ENCODE measurements at places on chromosomes 1 and 21. TPM values are rescaled to one million over a fixed set of nuclear protein-coding genes. Genes with fewer than 3 reads are reported as not detected.

Gene IFNLR1
- total RNA-seq, result 0.39 TPM

Gene CLEC20A
- not detected for total RNA-seq

Gene PIGK
- 20.5 TPM for total RNA-seq

Gene COL11A1
- total RNA-seq, result 0.12 TPM

Gene DCAF6
- total RNA-seq, result 45.2 TPM

Gene TBX15
- total RNA-seq, result not detected

Gene RIMKLA
- not detected for total RNA-seq

Gene NTMT2
- total RNA-seq, result not detected

Gene OR6P1
- total RNA-seq, result not detected

Gene HSPB7
- total RNA-seq, result not detected

Gene SLC16A4
- 1.2 TPM for total RNA-seq

Gene CLDN8
- not detected for total RNA-seq

Gene HHIPL2
- total RNA-seq, result not detected
